A172 (cell line): ENCODE measurements at places on chromosomes 11 and 22. TPM values are rescaled to one million over a fixed set of nuclear protein-coding genes. Genes with fewer than 3 reads are reported as not detected.

The BCO2 gene
- total RNA-seq: 0.10 TPM in 1 of 2 replicates, not detected in the other

DNA sequence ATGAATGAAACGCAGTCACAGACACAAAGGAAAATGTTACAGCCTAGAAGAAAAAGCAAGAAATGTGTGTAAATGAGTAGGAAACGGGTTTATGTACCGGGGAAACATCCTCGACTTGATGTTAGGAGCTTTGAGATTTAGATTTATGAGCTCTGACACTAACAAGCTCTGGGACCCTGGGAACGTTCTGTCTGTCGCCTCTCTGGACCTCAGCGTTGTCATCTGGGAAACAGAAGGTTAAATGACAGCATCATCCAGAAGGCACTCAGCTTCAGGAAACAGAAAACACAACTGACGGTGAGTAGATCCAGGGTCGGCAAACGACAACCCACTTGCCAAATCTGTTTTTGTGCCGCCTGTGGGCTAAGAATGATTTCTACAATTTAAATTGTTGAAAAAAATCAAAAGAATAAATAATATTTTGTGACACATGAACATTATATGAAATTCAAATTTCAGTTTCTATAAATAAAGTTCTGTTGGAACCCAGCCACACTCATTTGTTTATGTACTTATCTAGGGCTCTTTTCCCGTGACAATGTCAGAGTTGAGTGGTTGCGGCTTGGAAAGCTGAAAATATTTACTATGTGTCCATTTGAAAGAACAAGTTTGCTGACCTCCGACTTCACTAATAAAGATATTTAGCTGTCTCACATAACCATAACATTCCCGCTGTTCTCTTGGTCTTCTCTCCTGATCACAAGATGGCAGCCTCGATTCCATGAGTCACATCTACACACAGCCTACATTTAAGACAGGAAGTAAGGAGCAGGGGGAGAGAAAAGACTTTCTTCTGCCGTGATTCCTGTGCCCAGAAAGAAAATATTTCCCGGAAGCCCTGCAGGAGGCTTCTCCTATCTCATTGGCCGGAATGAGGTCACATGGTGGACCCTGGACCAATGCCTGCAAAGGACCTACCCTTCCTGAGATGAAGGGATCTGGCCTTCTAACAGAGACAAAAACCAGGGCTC, 47.1 kb upstream of the SYT13 start:
- DNase-seq: peak; percentile 72

GRCh38 chr11:20647976-20648565, 21.3 kb upstream of the NELL1 start:
- peak; percentile 56 for DNase-seq

GRCh38 chr11:68923614-68924013, 19.9 kb downstream of the IGHMBP2 start:
- no peak for DNase-seq

The GPR83 gene
- not detected in 2 replicates for total RNA-seq

The FKBP2 gene
- 40.5 and 55.9 TPM in 2 replicates for total RNA-seq

The OR51E2 gene
- not detected in 2 replicates for total RNA-seq

GRCh38 chr11:91230647-91231046, 994.0 kb upstream of the FAT3 start:
- no peak for DNase-seq

GRCh38 chr11:46202696-46203391, 74.6 kb upstream of the CREB3L1 start:
- DNase-seq: no peak

DNA sequence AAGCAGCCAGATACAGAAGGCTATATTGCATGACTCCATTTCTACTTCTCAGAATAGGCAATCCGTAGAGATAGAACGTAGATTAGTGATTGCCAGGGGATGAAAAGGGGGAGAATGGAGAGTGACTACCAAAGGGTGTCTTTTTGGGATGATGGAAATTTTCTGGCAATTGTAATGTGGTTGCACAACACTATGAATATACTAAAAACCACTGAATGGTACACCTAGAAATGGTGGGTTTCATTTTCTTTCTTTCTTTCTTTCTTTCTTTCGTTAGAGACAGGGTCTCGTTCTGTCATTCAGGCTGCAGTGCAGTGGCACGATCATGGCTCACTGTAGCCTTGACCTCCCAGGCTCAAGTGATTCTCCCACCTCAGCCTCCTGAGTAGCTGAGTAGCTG, 54.4 kb downstream of the BID start:
- no peak for DNase-seq

The BIK gene
- 6.3 and 8.6 TPM in 2 replicates for total RNA-seq

The IL18BP gene
- 1.6 and 3.9 TPM in 2 replicates for total RNA-seq

- no peak for DNase-seq
Observed at GRCh38 chr22:19595532-19595931, 71.3 kb upstream of the CLDN5 start.

- DNase-seq: no peak
Observed at GRCh38 chr11:95242091-95242844, 11.3 kb upstream of the SESN3 start.

GRCh38 chr11:11349870-11350337, 3.1 kb downstream of the CSNK2A3 start:
- peak; percentile 84 for DNase-seq

DNA sequence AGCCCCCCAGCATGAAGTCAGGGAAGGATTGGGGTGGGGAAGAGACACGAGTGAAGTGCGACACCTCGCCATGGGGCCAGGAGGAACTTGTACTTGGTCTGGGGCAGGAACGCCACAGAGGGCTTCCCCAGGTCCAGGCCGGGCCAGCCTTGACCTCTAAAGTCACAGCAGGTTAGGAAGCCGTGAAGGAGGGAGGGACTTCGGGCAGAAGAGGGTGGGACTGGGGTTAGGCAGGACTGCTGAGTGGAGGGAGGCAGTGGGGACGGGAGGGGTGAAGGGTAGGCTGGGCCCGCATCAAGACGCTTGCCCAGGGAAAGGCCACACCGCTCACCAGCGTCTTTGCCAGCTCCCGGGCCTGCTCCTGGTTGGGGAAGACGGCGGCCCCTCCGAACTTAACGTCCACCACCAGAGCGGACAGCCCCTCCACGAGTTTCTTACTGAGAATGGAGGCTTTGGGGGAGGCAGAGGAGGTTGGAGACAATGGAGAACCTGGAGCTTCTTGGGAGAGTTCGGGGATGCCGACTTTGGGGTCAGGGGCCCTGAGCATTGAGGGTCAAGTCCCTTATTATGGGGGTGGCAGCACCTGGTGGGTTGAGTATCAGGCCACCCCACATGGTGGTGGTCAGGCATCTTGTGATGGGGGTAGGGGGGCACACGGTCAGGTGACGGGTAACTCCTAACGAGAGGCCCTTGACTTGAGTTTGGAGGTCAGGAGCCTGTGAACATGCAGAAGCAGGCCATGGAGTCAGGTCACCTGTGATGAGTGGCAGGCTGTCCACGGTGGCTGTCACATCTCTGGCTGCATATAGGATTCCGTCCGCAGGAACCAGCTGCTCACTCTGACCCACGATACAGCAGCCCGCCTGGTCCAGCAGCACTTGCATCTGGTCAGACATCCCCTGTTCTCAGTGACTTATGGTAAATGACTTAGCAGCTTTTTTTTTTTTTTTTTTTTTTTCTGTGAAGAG, 1.7 kb upstream of the SCO2 start:
- DNase-seq: no peak

- no peak for DNase-seq
Observed at GRCh38 chr11:17702876-17703275, 16.5 kb upstream of the MYOD1 start.

DNA sequence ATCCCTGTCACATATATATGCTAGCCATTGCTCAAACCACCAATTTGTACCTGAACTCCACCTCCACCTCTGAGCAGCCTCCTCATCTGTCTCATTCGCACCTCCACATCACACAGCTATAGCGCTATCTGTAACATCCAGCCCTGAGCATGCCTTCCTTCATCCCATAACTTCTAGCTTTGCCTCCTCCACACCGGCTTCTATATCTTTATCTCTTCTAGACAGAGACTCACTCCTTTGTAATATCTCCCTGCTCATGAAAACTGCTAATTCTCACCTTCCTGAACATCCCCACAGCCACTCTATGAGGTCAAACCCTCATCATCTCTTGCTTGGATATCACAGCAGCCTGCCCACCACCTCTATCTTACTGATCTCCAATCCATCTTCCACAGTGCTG, 5.9 kb downstream of the SIAE start:
- DNase-seq: no peak
